ENCODE measurements at places on chromosomes 13 and 19.

DNA sequence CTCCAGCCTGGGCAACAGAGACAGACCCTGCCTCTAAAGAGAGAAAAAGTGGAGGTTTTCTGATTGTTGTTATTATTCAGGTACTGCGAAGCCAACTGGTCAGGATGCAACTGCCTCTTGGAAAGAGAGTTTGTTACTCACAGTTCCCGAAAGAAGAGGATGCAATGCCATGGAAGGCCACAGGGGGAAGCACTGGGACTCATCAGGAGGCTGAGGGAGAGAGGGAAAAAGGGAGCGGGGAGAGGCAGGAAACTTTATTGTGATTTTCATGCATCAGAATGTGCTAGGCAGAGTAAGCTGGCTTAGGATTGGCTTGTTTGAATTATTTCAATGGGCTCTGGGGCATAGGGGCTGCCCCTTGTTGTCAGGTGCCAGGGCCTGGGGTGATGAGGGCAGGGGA lies 27.6 kb downstream of the MYO9B start:
- no peak for DNase-seq

DNA sequence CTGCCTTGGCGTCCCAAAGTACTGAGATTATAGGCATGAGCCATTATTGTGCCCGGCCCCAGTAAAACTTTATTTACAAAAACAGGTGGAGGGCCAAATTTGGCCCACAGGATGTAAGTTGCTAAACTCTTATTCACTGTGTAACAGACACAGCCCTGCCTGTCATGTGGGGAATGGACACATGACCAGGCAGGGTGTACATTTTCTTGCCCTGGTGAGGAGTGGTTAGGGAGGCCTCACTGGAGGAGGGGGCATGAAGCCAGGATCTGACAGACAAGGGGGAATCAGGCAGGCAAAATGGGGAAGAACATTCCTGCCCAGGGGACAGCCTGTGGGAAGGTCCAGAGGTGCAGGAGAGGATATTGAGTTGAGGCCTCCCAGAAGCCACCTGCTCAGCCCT lies 7.4 kb upstream of the PGLS start:
- no peak for DNase-seq

- no peak for DNase-seq
Observed at GRCh38 chr13:99196466-99197116, 4.1 kb upstream of the UBAC2 start.

DNA sequence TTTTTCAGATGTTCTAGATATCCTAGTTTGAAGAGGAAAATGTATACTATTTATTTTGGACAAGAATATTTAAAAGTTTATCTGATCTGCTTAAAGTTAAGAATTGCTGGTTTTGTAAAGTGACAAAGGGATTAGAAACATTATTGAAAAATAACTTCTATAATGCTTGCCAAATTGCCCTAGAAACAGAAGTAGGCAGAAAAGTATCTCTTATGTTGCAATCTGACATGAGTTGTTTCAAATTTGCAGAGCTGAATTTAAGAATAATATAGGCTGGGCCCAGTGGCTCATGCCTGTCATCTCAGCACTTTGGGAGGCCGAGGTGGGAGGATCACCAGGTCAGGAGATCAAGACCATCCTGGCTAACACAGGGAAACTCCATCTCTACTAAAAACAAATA lies 777.1 kb downstream of the LIG4 start:
- no peak for DNase-seq

DNA sequence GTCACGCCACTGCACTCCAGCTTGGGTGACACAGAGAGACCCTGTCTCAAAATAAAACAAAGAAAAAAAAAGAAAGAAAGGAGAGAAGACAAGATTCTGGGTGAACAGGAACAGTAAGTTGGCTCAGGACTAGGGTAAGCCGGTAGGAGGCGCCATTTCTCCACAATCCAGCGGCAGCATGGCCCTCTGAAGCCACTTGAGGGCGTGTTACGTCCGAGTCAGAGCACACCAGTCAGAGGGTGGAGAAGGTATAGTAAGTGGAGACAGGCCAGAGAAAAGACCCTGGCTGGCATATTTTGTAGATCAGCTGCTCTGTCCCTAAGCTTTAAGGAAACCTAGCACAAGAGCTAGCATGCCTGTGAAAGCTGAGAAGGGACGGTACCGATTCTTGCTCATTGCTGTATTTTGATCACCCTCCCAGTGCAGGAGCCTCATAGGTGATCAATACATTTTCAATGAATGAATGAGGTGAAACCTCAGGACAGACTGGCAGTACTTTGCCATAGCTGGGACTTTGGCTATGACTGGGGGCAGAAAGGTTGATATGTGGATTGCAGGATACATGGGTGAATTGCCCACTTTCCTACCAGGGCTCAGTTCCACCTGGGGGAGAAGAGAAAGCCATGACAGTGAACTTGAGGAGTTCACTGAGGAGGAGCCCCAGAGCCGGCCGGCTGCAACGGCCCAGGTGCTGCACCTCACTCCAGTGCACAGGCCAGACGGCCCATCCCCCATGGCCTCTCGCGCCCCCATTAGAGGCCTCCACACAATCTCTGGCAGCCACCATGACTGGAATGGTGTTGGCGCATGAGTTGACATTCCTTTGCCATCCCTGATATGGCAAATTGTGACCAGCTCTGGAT lies 23.5 kb downstream of the POU2F2 start:
- DNase-seq, result peak; percentile 76

DNA sequence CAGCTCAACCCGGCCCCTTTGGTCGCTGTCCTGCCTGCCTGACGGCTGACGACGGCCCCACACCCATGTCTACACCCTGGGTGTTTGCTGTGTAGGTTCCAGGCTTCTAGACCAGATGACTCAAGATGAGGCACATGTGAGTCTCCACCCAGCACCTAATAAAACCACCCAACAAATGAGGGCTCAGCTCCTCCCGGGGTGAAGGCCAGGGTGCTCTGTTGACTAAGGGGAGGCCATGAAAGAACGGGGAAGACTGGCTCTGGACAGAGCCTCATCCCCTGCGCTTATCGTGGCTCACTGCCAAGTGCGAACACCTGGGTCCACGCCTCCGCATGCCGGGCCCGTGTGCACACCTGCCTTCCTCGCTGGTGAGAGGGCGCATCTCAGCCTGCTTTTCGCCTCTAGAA lies 39.6 kb downstream of the COL4A2 start:
- no peak for DNase-seq

DNA sequence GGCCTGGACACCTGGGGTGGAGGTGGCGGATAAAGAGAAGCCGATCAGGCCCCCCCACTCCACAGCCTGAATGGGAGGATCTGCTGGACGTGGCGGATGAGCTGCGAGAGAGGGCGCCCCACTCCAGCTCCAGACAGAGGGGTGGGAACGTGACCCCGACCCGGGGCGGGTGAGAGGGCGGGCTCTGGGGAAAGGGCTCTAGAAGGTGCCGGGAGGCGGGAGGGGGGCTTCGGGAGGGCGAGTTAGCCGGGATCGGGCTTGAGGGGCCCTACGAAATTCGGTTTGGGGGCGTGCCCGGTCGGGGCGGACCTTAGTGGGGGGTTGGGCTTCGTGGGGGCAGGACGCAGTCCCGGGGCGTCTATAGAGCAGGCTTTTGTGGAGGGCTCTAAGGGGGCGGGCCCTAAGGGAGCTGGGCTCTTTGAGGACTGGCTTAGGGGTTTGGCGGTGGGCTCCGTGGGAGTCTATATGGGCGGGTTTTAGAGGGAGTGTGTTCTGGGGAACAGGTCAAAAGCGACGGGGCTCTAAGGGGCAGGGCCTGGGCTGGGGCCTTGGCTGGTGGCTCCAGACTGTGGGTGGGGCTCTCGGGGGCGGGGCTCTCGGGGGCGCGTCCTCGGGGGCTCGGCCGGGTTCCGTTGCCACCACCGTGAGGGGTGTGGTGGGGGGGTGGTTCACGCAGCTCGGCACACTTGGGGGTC lies 4.1 kb upstream of the NANOS3 start:
- DNase-seq, result no peak

DNA sequence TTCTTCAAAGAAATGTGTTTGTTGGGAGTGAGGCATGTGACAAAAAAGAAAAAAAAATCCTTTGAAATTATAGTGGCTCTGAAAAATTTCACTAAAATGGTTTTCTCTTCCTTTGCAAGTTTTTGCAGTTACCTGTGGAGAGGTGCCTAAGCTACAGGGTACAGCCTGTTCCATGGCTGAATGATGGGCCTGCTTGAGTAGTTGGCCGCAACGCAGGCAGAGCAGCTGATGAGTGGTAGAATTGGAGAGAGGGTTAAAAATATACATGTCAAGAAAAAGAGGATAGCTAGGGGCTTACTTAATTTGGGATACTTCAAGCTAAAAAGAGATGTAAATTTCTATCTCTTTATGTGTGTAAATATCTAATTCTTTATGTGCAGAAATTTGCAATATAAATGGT lies 629.1 kb upstream of the SLC10A2 start:
- DNase-seq, result no peak

DNA sequence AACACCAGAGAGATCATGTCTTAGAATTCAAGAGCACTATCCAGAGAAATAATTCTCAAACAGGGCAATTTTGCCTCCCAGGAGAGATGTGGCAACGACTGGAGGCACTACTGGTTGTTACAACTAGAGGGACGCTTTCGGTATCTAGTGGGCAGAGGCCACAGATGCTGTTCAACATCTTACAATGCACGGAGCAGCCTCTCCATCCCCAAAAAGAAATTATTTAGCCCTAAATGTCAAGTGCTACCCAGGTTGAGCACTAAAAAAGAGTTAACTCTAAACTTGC lies 78.6 kb downstream of the ABCC4 start:
- DNase-seq, result no peak

DNA sequence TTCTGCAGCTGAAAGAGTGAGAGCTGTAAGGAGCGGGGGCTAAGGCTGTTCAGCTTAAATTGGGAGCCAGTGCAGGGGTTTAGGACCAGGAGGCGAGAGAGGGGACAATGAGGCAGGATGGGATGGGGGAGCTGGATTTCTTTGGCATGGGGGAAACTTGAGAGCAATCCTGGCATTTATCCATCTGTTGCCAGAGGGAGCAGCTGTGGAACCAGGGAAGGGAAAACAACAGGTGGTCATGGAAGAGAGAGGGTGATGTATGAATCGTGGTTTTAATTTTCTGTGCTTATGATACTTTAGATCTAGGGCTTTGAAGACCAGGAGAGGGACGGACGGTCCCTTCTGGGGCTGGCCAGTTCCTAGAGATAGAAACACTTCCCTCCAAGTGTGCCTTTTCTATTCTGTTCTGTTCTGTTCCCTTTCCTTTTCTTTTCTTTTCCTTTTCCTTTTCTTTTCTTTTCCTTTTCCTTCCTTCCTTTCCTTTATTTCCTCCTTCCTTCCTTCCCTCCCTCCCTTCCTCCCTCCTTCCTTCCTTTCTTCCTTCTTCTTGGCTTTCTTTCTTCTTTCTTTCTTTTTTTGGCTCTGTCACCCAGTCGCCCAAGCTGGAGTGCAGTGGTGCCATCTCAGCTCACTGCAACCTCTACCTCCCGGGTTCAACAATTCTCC lies 16.0 kb upstream of the CCL25 start:
- DNase-seq, result no peak

- no peak for DNase-seq
Observed at GRCh38 chr13:98632961-98633360, 56.1 kb upstream of the STK24 start.
